ENCODE measurements at places on chromosomes 3 and 15. TPM values are rescaled to one million over a fixed set of nuclear protein-coding genes. Genes with fewer than 3 reads are reported as not detected.

DNA sequence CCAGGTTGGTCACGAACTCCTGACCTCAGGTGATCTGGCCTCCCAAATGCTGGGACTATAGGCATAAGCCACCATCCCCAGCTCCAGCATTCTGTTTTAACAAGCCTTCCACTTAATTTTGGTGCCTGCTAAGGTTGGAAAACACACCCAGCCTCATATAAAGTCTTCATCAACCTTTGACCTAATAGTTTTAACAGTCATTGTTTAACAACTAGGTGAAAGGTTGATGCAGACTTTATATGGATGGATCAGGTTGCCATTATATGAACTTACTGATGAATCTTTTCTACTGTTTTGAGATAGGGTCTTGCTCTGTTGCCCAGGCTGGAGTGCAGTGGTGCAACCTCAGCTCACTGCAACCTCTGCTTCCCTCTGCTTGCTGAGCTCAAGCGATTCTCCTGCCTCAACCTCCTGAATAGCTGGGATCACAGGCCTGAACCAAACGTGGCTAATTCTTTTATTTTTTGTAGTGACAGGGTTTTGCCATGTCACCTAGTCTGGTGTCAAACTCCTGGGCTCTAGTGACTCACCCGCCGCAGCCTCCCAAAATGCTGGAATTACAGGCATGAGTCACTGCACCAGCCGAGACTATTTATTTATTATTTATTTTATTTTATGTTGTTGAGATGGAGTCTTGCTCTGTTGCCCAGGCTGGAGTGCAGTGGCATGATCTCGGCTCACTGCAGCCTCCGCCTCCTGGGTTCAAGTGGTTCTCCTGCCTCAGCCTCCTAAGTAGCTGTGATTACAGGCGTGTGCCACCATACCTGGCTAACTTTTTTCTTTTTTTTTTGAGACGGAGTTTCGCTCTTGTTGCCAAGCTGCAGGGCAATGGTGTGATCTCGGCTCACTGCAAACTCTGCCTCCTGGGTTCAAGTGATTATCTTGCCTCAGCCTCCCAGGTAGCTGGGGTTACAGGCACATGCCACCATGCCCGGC, 3.1 kb upstream of the RPAP1 start:
- no peak for DNase-seq

Gene TMEM158
- total RNA-seq, result not detected

Gene IMP3
- 80.3 TPM for total RNA-seq

Gene SOX2
- total RNA-seq, result not detected

- no peak for DNase-seq
Measured at GRCh38 chr3:10345911-10346310, 25.0 kb upstream of the SEC13 start.

Gene AHSG
- total RNA-seq, result not detected

GRCh38 chr3:126436826-126437717, 38.6 kb downstream of the ZXDC start:
- DNase-seq, result no peak

DNA sequence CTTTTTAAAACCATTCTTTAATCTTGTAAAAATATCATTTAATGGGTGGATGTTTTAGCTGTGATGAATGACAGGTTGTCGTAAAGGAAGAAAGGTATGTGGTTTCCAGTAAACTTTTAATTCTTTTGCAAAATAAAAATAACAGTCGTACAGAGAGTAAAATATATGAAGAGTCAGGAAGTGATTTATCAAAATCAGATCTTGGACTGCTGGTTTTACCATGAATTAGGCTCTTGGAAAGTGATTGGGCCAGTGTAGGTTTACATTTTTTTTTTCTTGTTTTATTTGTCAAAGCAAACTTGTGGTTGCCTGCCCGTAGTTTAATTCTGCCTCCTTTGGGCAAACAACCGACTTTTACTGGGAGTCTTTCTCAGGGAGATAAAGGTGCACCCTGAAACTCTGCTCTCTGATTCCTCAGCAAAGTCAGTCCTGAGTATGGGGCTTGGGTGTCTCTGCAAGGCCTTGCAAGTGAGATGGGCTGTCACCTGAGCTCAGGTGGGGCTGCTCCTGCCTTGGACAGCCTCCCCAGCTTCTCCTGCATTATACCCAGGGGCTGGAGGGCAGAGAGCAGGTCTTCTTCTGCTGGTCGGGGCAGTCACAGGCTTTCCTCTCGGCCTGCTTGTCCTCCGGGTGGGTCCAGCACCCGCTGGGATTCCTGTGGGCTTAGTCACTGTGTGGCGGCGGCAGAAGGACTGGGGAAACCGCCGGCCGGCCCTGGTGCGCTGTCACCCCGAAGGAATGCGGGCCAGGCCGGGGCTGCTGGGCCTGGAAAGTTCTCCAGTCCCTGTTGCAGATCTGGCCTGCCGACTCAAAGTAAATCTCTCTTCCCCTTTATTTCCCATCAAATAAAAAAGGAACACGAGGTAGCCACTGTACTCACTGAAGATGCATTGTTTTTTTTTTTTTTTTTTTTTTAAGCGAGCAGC, 79.0 kb downstream of the IGF1R start:
- no peak for DNase-seq

DNA sequence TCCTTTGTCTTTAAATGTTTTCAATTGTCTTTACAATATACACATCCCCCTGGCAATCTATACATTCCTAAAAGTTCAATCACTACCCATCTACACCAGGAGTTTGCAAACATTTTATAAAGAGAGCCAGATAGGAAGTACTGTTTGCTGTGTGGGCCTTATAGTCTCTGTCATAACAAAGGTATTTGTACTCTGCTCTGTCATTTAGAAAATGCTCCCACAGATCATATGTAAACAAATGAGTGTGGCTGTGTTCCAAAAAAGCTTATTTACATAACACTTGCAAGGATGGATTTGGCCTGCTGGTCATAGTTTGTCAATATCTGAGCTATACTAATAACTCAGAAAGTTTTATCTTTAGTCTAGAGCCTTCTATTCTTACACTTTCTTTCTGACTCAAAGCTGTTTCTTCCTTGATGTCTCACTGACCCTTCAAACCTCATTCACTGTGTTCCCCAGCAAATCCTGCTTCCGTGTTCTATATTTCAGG, 511.9 kb downstream of the GBE1 start:
- DNase-seq, result no peak

Gene IL5RA
- total RNA-seq, result 0.28 TPM

Gene GOLGA6B
- not detected for total RNA-seq

DNA sequence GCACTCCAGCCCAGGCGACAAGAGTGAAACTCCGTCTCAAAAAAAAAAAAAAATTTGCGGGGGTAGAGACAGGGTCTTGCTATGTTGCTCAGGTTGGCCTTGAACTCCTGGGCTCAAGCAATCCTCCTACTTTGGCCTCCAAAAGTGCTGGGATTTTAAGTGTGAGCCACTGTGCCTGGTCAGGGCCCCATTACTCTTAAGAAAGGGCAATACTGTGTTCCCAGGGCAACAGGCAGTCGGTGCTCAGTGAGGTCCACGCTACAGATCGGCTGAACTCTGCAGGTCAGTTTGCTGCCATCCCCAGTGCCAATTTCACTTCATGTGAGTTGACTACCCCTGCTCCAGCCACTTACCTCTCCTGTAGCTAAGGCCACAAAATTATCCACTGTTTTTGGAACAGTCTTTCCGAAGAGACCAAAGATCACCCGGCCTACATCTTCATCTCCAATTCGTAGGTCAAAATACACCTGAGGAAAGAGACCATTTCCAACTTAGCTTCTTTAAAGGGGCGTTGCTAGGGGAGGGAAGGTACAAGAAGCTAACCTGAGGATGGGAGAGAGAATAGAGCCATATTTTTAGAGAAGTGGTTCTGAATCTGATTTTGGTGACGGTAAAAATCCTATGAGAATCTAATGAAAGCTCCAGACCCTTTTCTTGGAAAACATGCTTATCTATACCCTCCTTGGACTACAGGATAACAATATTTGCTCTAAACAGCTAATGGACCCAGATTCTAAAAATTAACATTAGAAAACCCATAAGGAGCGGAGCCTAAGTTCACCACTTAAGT, 939 bp downstream of the PPIB start:
- DNase-seq, result no peak

DNA sequence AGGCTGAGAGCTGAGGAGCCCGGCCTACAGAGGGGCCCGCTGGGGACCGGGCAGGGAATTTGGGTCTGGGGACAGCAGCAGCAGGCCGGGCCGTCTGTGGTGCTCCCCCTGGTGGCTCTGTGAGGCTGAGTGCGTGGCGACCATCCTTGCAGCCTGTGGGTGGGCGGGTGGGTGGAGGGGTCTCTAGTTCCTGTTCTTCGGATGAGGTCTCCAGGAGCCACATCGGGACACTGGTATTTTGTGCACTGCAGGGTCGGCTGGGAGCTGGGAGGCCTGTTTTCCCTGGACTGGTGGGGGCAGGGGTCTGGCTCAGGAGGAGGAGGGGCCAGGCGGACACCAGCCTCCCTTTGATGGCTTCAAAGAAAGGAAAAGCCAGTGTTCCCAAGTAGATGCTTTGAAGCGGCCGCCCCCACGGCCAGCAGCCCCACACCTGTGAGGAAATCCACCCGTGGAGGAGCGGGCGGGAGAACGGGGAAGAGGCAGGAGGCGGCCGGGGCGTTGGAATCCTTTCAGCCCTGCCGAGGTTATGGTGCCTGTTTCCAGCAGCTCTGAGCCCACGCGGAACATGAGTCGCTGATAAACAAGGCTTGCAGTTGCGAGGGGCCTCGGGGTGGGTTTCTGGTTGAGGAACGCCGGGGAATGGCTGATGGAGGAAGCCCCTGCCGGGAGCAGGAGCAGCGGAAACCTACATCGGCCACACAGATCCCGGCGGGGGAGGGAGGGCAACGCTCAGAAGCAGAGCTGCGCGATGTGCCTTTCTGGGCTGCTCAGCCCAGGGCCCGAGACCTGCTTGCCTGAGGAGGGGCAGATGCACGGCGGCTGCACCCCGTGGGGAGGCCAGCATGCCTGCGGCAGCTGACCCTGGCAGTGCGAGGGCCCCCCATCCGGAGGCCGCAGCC, 154.3 kb downstream of the NSMCE3 start:
- peak; percentile 33 for DNase-seq

Gene HHLA2
- 0.27 TPM for total RNA-seq

DNA sequence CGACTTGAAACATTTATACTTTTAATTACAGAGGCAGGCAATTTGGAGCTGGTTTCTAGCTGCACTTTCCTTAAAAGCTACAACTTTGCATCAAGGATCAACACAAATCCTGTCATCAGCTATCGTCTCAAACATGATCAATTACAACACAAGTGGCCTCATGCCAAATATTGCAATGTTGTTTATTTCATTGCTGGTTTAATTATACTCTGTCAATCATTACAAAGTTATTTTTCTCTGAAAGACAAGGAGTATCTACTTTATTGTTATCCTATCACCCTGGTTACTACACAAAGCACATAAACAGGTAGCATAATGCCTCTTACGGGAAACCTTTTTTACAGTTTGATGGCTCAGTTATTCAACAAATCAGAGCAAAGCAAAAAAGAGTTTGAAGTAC, 58.0 kb upstream of the FOXB1 start:
- no peak for DNase-seq

GRCh38 chr15:81256916-81257315, 60.2 kb downstream of the IL16 start:
- no peak for DNase-seq

- no peak for DNase-seq
Measured at GRCh38 chr3:24846286-24846860, 351.7 kb upstream of the THRB start.

DNA sequence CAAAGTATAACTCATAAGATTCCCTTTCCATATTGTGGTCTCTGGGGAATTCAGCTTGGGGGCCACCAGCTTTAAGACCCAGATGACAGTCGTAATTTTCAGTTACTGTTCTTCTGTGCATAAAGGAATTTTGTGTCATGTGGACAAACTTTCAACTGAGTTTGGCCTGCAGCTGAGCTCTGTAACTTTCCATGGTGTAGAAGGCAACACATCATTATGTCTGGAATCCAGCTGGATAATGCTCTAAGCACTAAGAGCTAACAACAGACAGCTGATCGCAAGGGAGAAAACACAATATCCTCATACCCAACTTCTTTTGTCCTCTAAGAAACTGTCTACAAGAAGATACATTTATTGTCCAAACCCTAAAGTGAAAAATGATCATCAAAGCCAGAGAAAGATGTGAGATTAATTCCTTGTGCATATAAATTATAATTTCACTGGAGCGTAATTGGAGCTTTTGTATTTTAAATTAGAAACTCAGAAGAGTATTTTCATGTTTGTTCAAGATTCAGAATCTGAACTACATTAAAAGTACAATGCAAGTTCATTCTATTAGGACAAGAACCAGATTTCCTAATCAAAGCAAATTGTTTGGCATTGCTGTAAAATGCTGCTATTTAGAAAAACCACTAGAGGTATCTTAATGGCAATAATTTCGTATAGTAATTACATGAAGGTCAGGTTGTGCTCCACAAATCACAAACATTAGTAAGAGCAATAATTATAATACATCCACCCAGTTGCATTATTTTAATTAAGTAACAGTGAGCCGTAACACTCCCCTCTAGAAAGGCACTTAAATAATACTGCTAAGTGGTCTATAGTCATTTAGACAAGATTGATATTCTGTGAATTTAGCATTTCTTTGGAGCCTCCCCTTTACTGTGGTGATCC, 218.8 kb downstream of the ATP8B4 start:
- no peak for DNase-seq

GRCh38 chr3:154955907-154956533, 124.1 kb upstream of the MME start:
- DNase-seq, result no peak

GRCh38 chr3:101979033-101979432, 129.7 kb downstream of the NFKBIZ start:
- DNase-seq, result no peak

Gene INKA1
- total RNA-seq, result 0.50 TPM

DNA sequence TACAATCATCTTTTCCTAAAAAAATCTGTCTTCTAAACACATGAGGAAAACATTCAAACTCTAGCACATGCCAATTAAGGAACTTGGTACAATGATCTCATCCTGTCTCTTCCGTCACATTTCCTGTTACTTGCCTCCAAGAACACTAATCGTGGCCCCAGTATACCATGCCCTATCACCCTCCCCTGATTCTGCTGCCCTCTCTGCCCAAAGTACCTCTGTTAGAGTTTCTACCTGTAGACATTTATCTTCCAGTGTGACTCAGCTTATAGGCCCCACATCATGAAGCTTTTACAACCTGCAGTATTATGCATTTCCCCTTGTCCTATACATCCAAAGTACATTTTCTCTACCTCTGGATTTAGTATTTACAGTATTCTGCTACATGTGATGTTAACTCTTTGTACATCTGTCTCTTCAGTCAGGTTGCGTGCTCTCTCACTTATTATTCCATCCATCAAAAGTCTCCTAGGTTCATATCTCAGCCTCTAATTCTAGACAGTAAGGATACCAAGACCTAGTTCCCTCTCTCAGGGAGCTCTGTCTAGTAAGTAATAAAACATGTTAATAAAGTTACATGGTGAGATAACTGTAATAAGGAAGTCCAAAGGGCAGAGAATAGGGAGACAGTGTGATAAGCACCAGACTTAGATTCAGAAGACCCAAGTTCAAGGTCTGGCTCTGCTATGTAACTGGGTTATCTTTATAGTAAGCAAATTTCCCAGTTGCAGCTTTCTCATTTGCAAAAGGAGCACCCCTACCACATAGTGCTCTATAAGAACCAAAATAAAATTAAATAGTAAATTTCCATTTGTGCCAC, 8.9 kb upstream of the SEMA6D start:
- no peak for DNase-seq

Gene PLCB2
- 86.8 TPM for total RNA-seq

Data from activated CD4-positive, alpha-beta T cell treated with anti-CD3 and anti-CD28 coated beads for 36 hours (primary cell).